ENCODE measurements at places on chromosomes 12 and 14. TPM values are rescaled to one million over a fixed set of nuclear protein-coding genes. Genes with fewer than 3 reads are reported as not detected.

- no peaks in the 10 kb centered on the region for H3K36me3 ChIP-seq
- H3K27ac ChIP-seq: no peak overlapping the region
- H3K4me1 ChIP-seq: no peaks in the 10 kb centered on the region
- H3K27me3 ChIP-seq: no peaks in the 10 kb centered on the region
Measured at GRCh38 chr12:92857818-92858217, 71.3 kb downstream of the EEA1 start.

DNA sequence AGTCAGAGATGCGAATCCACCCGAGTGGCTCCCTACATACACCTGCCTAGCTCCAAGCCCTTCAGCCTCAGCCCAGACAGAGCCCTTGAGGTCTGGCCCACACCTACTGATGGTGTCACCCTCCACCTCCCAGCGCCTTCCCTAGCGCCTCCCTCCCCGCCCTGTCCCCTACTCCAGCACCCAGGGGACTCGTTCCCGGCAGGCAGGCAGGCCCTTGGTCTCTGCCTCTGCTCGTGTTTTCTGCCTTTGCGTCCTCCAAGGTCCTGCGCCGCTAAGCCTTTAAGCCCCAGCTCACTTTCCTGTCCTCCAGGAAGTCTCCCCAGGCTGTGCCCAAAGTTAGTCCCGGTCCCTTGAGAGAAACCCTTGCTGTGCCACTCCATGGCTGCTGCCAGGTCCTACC is 12.7 kb downstream of the INF2 start:
- H3K27ac ChIP-seq: no peak overlapping the region
- no peaks in the 10 kb centered on the region for H3K27me3 ChIP-seq
- DNase-seq: no peak
- H3K36me3 ChIP-seq: no peaks in the 10 kb centered on the region

GRCh38 chr14:75685910-75686309 is 24.9 kb downstream of the TTLL5 start:
- DNase-seq: no peak
- H3K36me3 ChIP-seq: no peaks in the 10 kb centered on the region
- H3K4me3 ChIP-seq: no peak overlapping the region
- no peaks in the 10 kb centered on the region for H3K4me1 ChIP-seq
- H3K27me3 ChIP-seq: no peaks in the 10 kb centered on the region

Gene PRH1
- 36.5 TPM for total RNA-seq

Gene TAS2R8
- total RNA-seq: not detected

Gene AKAP3
- total RNA-seq: 0.79 TPM

- no peak for DNase-seq
- no peaks in the 10 kb centered on the region for H3K27me3 ChIP-seq
- no peaks in the 10 kb centered on the region for H3K36me3 ChIP-seq
- H3K4me3 ChIP-seq: no peak overlapping the region
- no peak overlapping the region for H3K27ac ChIP-seq
- no peaks in the 10 kb centered on the region for H3K4me1 ChIP-seq
Measured at GRCh38 chr14:67464377-67464776, 24.1 kb downstream of the TMEM229B start.

- no peaks in the 10 kb centered on the region for H3K36me3 ChIP-seq
- no peak overlapping the region for H3K27ac ChIP-seq
- no peaks in the 10 kb centered on the region for H3K27me3 ChIP-seq
- no peak overlapping the region for H3K4me3 ChIP-seq
- no peak for DNase-seq
- no peaks in the 10 kb centered on the region for H3K4me1 ChIP-seq
Measured at GRCh38 chr12:58365087-58365390, 423.7 kb downstream of the ATP23 start.

Gene CSRNP2
- total RNA-seq: 24.1 TPM

GRCh38 chr12:53056901-53057300 is 7.0 kb downstream of the TNS2 start:
- peak overlapping the region; percentile 99 for H3K27ac ChIP-seq
- H3K36me3 ChIP-seq: no peaks in the 10 kb centered on the region
- H3K4me1 ChIP-seq: peaks cover 32% of the 10 kb centered on the region
- no peak for DNase-seq
- no peaks in the 10 kb centered on the region for H3K27me3 ChIP-seq

DNA sequence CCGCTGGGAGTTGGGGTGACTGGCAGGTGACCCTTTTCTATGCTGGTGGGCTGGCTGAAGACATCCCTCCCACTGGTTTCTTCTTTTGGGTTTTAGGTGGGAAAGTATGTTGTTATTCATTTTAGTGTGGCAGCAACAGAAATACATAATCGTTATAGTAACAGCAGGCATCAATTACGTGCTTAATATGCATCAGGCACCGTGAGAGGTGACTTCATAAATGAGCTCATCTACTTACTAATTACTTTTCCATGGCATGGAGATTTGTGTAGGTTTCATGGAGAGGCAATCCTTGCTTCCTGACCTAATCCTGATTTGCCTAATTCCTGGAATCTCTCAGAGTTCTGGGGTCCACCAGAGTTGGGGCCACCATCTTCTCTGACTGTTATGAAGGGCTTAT is 13.4 kb upstream of the CELA1 start:
- H3K4me3 ChIP-seq: no peak overlapping the region
- no peak overlapping the region for H3K27ac ChIP-seq
- no peaks in the 10 kb centered on the region for H3K36me3 ChIP-seq
- H3K4me1 ChIP-seq: no peaks in the 10 kb centered on the region
- H3K27me3 ChIP-seq: no peaks in the 10 kb centered on the region

DNA sequence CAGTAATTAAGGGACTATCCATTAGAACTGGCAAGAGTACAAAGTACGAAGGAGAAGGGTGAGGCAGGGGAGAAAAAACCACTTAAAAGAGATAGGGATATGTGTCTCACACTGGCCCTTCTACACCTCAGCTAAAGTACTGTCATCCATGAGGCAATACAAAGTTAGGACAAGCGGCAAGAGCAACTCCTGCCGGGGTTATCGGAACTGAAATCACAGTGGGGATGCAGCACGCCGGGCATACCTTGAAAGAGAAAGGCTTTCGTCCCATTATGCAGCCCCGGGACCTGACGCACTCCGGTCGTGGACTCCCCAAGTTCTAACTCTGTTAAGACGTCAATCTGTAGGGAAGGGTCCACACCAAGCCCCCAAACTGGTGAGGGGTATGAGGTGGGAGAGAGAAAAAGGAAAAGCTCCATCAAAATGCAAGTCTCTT is 1.1 kb downstream of the NELL2 start:
- H3K27me3 ChIP-seq: peaks cover 24% of the 10 kb centered on the region
- H3K4me1 ChIP-seq: peaks cover 8% of the 10 kb centered on the region
- H3K36me3 ChIP-seq: no peaks in the 10 kb centered on the region
- H3K27ac ChIP-seq: no peak overlapping the region
- DNase-seq: no peak

Gene KCNH3
- total RNA-seq: 0.43 TPM

Gene RPL10L
- total RNA-seq: not detected

Gene PTCSC3
- not detected for total RNA-seq

Gene GPRC5D
- total RNA-seq: not detected

DNA sequence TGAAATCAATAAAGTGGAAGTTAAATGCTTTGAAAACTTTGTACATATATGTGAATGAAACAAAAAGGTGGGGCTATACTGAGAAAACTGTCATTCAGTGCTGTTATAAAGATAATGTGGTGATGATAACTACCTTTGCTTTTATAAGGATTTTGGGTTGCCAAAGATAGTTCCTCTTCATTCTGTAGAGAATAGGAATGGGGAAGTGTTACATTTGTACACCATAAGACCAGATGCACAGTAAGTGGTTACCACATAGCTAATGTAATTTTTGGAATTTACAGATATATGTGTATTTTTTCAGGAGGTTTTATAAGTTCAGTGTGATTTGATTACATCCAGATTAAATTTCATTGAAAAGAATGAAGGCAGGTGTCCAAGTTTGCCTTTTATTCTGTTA is 18.1 kb downstream of the RAB21 start:
- no peaks in the 10 kb centered on the region for H3K27me3 ChIP-seq
- H3K36me3 ChIP-seq: peaks cover 3% of the 10 kb centered on the region

Gene PLA2G1B
- not detected for total RNA-seq
